ENCODE measurements at places on chromosomes 3 and 15.

DNA sequence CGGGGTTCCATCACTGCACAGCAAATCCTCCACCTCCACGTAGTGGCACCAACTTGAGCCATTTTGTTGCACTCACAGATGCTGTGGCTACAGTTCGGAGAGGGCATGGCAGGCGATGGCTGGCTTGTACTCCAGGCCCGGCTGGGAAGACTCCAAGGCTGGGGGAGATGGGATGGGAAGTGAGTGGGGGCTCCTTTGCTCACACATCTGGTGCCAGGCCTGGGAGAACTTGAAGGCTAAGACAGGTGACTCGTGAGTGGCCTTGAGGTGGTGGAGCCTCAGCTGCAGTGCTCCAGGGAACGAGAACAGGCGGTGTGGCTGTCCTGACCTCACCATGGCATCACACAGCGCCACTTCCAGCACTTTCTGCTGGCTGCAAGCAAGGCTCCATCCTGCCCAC lies 87.9 kb downstream of the PLXNA1 start:
- H3K36me3 ChIP-seq = no peaks in the 10 kb centered on the region
- no peak overlapping the region for H3K4me3 ChIP-seq
- H3K27me3 ChIP-seq = no peaks in the 10 kb centered on the region
- H3K4me1 ChIP-seq = no peaks in the 10 kb centered on the region

- peaks cover 12% of the 10 kb centered on the region for H3K36me3 ChIP-seq
- no peaks in the 10 kb centered on the region for H3K27me3 ChIP-seq
- H3K4me1 ChIP-seq = no peaks in the 10 kb centered on the region
- H3K27ac ChIP-seq = no peak overlapping the region
These were observed 23.5 kb upstream of the SQOR start for GRCh38 chr15:45611305-45611704.

- no peak overlapping the region for H3K27ac ChIP-seq
- no peak overlapping the region for H3K4me3 ChIP-seq
- H3K4me1 ChIP-seq = peaks cover 38% of the 10 kb centered on the region
These were observed 17.2 kb downstream of the ATRIP start for GRCh38 chr3:48463703-48464102.

DNA sequence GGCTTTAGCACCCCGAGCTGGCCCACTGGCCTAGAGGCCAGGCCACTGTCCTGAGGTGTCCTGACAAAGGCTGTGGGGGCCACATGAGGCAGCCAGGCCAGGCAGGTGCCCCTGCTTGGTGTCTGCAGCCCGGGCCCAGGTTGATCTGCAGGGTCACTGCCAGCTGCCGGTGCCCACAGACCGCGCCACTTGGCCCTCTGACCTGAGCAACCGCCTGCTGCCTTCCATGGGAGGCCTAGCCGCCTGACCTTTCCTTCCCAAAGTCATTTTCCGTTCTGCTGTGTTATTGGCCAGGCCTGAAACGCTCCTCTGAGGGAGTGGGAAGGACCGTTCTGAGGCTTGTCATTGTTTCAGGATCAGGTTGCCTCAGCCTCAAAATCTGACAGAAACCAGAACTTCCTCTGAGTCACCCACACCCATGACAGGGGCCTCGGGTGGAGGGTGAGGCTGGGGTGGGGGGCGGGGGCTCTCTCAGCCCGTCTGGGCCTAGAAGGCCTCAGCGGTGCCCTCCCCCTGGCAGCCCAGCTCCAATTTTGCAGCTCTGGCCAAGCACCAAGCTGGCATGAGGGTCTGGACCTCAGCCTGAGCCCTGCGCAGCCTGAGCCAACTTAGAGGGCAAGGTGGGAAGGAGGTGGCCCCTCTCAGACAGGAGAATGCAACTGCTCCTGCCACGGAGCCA lies 140.7 kb upstream of the MEF2A start:
- H3K27me3 ChIP-seq = no peaks in the 10 kb centered on the region
- peaks cover 21% of the 10 kb centered on the region for H3K4me1 ChIP-seq
- peak; percentile 59 for DNase-seq
- no peak overlapping the region for H3K4me3 ChIP-seq

DNA sequence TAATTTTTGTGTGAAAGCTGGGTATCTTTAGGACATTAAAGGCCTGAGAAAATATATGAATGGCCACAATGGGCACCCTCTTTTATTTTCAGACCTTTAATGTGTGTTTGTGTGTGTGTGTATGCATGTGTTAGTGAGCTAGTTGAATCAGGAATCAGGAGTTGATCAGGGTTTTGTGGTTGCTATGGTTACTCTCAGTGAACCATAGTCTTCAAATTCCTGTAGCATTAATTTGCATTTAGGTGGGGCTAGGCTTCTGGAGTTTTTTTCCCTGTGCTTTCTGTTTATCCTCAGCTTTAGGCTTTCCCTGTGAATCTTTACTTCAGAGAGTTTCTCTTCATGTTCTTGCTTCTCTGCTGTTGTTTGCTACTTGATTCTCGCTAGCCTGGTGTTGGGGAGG lies 122.0 kb upstream of the ONECUT1 start:
- H3K27me3 ChIP-seq = no peaks in the 10 kb centered on the region
- H3K4me3 ChIP-seq = no peak overlapping the region
- H3K36me3 ChIP-seq = no peaks in the 10 kb centered on the region
- no peak overlapping the region for H3K27ac ChIP-seq
- H3K4me1 ChIP-seq = no peaks in the 10 kb centered on the region

- DNase-seq = no peak
- H3K27ac ChIP-seq = no peak overlapping the region
- H3K4me3 ChIP-seq = no peak overlapping the region
- no peaks in the 10 kb centered on the region for H3K36me3 ChIP-seq
- H3K27me3 ChIP-seq = no peaks in the 10 kb centered on the region
- no peaks in the 10 kb centered on the region for H3K4me1 ChIP-seq
These were observed 21.3 kb downstream of the WDR53 start for GRCh38 chr3:196547067-196547466.

DNA sequence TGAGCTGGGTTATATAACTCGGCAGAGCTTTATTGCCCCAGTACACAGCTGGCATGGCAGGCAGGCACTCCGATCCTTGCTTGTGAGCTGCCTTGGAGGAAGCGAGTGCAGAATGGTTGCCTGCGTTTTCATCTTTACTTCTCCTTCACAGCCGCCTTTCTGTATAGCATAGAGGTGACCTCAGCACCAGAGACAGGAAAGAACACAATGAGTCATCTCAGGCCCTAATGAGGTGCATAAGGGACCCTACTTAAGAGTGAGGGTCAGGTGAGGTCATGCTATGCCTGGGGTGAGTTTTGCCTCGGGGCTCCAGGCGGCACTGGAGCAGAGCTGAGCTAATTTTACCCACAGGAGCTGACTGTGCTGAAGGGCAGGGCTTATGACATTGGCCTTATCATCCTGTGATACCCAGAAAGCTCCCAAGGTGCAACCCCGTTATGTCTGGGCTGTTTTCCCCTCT lies 43.5 kb downstream of the LPP start:
- no peaks in the 10 kb centered on the region for H3K27me3 ChIP-seq
- no peak overlapping the region for H3K4me3 ChIP-seq
- H3K36me3 ChIP-seq = peaks cover 6% of the 10 kb centered on the region
- H3K27ac ChIP-seq = no peak overlapping the region
- H3K4me1 ChIP-seq = no peaks in the 10 kb centered on the region

All from natural killer cell (primary cell).